ENCODE measurements at places on chromosomes 1 and 21.

GRCh38 chr1:69992594-69992993 is 212.8 kb downstream of the LRRC40 start:
- DNase-seq, result no peak

DNA sequence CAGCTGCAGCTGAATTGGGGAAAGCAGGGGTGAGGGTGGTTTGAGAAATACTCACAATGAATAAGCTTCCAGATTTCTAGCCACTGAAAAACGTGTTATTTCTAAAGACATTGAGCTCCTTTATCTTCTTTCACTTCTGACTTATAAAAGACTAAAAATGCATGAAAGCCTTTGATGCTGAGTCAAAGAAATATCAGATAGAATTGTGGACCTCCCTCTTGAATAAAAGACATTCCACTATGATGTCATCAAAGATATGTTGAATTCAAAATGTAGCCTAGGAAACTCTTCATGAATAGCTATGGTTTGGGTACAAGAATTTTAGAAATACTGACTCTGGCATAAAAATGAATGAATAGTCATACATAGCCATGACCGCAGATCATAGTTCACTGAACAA is 44.7 kb upstream of the COL24A1 start:
- DNase-seq, result no peak

GRCh38 chr1:106254748-106255147 is 801.7 kb upstream of the PRMT6 start:
- no peak for DNase-seq

DNA sequence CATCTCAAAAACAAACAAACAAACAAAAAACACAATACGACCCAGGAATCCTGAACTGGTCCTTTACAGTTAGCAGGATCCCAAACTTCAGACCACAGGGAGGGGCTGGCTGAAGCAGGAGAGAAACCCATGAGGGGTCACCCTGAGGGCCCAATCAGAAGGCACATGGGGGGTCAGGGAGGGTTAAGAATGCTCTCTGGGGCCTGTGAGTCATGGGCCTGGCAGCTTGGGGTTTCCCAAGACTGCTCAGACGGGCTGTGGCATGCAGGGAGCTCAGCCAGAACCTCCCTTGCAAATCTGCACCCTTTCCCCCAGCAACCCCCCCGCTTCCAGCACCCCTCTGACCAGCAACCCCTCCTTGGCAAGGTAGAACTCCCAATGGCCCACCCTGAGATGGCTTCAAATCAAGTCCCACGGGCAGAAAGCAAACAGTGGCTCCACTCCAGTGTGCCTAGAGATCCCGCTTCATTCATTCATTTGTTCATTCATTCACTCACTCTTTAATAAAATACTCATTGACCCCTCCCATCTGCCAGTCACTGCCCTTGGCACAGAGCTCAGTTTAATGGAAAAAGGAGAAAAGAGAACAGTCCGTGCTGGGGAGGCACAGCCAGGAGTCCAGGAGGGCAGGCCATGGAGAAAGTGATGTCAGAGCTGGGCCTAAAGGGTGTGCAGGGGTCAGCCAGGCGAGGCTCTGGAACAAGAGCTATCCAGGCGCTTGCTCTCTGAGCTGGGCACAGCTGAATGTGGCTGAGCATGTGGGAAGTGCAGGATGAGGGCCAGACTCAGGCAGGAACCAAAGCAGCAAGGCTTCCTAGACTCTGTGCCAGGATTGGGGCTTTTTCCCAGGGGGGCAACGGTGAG is 8.2 kb downstream of the UQCRHL start:
- DNase-seq, result no peak

DNA sequence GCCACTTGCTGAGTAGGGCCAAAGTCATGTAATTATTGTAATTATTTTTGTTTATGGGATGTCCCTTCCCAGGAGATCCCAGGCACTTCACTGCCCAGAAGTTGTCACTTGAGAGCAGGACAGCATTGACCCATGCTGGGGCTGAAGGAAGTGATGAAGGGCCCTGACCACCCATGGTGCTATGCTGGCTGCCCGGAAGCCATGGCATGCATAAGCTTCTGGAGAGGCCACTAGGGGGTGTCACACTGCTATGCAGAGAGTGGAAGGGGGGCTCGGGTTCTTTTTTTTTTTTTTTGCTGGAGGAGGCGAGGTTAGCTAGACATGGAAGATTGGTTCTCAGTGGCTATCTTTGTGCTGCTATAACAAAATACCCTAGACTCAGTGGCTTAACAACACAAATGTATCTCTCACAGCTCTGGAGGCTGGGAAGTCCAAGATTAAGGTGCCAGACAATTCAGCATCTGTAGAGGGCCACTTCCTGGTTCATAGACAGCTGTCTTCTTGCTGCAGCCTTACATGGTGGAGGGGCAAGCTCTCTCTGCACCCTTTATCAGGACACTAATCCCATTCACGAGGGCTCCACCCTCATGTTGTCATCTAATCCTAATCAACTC is 84.9 kb downstream of the CNIH3 start:
- peak; percentile 57 for DNase-seq

DNA sequence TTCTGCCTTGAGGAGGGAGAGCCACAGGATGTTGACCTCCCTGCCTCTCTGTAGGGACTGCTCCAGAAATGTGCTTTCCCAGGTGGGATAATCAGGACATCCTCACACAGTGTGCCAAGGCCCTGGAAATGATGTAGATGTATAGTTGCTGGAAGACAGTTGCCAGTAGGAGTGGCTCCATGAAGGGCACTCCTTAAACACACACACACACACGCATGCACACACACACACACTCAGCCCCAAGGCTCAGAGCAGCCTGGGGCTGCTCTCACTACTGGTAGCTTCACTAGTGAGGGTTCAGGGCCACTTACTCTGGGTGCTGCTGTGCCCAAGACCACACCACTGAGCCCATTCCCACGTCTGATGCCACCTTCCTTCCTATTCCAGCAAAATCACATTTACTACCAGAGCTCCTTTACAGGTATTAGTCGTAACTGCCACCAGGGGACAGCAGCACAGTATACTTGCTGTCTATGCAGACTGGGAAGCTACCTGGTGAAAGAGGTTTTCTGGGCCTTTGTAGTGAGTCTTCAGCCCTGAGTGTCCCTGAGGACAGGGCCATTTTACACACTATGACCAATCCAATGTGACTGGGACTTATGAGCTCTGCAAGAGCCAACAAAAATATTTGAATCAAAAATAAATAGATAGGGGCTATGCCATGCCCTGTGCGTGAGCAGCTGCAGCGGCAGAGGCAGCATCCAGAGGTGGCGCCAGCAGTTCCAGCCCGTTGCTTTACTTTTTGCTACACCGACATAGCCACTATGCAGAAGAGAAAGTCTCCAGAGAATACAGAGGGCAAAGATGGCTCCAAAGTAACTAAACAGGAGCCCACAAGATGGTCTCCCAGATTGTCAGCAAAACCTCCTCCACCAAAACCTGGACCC is 15.0 kb downstream of the CRNN start:
- peak; percentile 39 for DNase-seq

DNA sequence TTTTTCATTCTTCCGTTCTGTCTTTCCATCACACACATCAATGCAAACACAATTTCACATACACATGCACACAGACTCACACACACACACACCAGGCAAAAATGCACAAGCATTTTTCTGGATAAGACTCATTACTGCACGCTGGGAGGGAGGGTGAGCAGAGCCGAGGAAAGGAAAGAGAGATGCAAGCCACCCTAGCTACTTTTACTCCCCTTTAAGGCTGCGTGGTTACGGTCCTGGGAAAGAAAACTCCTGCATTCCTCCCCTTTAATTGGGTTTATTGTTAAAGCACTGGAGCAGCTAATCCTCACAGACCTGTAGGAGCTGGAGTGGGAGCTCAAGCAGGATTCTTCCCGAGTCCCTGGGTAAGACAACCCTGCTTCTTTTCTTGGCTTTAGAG is at the start of gene CAMK1G:
Gene CAMK1G (plus strand): TSS at position 307 of the 400 bp plus-strand sequence. CDS start 11,270 bp downstream, outside the sequence.
- peak; percentile 95 for DNase-seq

DNA sequence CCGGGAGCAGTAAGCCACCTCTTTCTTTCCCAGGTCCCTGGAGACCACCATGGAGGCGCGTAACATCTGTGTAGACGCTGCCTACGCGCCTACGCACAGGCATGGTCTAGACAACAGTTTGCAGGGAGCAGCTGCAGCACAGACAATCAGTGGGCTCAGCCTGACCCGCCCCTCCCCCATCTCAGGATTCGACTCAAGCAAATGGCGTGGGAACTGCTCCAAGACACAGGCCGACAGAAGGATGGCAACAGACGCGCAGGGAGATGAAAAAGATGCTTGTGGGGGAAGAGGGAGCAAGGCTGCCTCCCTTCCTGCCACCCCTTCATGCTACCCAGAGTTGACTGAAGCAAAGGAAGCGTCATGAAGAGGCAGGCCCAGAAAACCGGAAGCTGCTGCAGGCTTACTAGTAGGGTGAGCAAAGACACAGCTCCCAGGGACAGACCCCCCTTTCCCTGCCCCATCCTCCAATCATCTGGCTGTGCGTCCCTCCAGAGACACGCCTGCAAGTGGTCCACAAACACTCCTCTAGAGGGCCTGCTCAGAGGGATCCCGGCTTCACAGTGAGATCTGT is 19.5 kb downstream of the STK40 start:
- DNase-seq, result peak; percentile 99

GRCh38 chr1:202210385-202210784 is 16.8 kb downstream of the LGR6 start:
- peak; percentile 89 for DNase-seq

GRCh38 chr1:62311473-62311943 is 7.7 kb downstream of the KANK4 start:
- DNase-seq, result peak; percentile 88

DNA sequence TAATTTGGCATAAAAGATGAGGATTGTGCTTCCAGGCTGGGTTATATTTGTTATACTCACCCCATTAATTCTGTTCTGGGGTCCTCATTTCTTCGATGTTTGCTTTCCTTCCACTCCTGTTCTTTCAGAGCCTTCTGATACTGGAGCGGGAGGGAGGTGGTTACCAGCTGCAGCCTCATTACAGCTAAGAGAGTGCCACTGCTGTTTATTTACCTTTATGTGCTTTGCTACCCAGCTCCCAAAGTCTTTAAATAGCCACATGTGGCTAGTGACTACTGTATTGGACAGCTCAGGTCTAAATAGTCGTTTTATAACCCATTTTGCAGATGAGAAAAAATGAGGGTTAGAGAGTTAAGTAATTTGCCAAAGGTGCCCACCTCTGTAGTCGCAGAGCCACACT is 25.1 kb downstream of the PLEKHM2 start:
- no peak for DNase-seq

- peak; percentile 67 for DNase-seq
Measured at GRCh38 chr1:244862354-244862698, 2.0 kb downstream of the HNRNPU start.

GRCh38 chr1:86018283-86018923 is 138.2 kb downstream of the COL24A1 start:
- peak; percentile 63 for DNase-seq

DNA sequence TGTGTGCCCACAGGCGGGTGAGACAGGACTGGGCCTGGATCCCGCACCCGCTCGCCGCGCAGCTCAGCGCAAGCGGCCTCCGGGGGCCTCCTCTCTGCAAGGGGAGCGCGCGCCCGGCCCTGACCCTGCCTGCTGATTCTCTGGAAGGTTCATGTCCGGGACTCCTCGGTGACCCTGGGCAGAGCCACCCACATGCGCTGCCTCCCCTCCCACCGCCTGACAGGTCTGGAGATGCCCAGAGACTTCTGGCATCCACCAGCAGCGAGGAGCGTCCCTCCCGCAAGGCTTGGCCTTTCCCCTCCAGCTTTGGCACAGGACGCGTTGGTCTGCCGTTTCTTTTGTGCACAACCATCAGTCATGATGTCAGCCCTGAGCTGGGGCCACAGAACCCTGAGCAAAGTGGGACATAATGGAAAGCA is 42.0 kb upstream of the COL6A2 start:
- no peak for DNase-seq

DNA sequence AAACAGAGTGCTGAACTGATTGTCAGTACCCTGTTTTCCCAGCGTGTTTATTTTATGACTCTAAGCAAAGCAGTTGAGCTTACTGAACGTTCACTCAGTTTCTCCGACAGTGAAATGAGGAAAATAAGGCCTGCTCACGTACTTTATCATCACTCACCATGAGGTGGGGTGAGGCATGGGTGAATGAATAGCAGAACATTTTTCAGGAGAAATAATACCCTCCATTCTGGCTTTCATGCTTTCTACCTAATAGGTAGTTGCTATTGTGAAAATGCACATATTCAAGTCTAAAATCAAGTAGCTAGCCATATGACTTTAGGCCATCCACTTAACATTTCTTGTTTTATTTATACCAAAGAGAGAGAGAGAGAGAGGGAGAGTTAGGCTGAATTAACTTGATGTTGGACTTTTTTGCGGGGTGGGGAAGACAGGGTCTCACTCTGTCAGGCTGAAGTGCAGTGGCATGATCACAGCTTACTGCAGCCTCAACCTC is 178.2 kb downstream of the VPS13D start:
- no peak for DNase-seq

DNA sequence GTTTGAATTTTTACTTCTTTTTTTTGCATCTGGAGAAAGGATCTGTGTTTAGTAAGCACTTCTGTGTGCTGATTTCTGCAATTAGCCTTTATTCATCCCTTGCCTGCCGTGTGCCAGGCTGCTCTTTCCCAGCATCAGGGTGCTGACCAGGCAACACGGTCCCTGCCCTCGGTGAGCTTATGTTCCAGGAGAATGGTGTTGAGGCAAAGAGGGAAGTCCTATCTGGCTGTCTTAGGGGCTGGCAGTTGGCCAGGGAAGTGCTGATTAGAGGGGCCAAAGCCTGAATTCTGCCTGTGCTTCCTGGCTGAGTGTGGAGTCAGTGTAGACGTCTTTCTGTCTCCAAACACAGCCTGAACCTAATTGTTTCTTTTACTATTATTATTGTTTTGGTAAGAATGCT is 187.1 kb downstream of the CAMTA1 start:
- DNase-seq, result peak; percentile 7

DNA sequence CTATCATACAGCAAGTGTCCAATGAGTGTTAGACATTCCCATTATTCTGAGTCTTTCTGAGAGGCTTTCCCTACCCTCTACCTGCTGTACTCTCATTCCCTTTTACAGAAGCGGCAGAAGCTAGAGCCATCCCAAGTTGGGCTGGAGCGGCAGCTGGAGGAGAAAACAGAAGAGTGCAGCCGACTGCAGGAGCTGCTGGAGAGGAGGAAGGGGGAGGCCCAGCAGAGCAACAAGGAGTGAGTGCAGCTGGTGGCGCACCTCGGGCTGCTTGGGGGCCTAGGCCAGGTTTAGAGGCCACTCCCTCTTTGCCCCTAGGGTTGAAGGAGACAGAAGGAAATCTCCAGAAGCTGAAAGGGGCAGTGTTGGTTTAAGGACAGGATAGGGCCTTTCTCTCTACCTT is 12.1 kb downstream of the CGN start:
- no peak for DNase-seq
